Astrocyte (in vitro differentiated cells and primary cell): ENCODE measurements at places on chromosomes 1 and 21.

DNA sequence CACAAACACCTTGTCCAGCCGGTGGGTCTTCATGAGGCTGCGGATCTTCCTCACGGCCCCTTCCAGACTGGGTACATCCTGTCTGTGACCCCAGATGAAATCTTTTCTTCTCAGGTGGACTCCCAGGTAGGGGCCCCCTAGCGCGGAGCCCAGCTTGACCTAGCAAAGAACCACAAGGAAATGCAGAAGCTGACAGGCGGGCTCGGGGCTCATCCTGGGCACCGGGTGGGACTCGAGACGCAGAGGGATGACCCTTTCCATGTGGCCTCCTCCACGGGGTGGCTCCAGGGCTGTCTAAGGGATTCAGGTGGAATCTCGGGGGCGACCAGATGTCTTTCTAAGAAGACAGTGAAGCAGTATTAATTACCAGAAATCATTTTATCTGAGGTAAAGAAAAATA, 17.8 kb downstream of the POFUT2 start:
- DNase-seq: no peak

DNA sequence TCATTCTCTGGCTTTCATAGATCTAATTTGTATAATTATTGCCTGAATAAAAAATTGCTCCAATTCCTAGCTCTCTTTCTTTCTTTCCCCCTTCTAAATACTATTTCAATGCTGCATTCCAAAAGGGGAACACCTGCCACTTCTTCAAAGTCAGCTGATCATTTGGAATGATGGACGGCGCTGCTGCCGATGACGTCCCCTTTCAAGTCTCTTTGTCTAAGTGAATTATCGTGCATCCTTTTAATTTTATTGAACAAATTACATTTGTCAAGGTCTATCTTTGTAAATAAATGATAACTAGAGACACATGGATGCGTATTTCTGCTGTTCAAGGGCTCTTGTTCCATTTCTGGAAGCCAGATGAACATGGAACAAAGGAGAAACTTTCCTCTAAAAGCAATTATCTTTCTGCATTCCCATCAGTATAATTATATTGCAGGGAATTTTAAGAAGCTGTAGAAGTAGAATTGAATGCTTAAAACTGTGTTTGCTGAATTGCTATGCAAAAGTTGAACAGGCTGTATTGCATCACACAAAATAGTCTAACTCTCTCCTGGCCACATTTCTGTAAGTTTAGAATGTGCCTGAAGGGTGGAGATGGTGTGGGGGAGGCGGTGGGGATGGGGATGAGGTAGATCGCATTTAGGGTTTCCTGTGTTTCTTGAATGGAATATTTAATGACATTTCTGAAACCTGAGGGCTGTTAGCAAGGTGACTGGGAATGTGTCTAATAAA, 191.9 kb upstream of the LMO4 start:
- DNase-seq: no peak

- no peak for DNase-seq
Observed at GRCh38 chr1:202145068-202145743, 669 bp upstream of the ARL8A start.

DNA sequence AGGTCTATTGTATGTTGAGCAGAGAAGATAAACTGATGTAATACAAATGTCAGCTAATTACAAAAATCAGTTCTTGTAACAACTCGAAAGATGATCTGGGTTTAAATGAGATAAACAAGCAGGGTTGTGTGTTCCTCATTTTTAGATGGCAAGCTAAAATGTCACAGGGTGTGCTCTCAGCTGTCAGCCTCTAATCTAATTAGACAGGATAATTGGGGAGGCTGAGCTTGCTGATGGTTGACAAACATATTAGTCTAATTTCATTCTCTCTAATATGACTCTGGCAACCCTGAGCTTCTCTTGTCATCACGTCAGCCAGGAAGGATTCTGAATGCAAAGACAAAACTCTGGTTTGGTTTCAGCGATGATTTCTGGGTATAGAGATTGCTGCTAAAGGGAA, 335.3 kb upstream of the KAZN start:
- no peak for DNase-seq

DNA sequence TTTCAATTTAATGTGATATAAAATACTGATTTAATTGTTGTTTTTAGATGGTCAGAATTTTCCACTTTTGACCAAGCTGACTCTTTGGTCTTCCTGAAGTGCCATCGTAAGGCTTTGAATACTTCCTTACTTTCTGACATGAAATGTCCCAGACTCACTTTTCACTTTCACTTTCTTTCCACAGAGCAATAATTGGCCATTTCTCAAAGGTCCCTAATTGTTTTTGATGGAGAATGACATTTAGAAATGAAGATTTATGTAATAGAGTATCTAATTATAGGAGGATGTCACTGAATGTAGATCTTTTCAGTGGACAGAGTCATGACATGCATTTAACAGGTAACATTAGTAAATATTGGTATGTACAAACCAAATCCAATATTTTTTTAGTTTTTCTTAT, 1141.6 kb downstream of the KCNT2 start:
- DNase-seq: no peak

GRCh38 chr1:167638064-167638463, 8.0 kb downstream of the RCSD1 start:
- DNase-seq: no peak

- peak; percentile 29 for DNase-seq
Observed at GRCh38 chr1:10431070-10431730, 967 bp downstream of the CENPS start.

GRCh38 chr21:42010507-42011495, 641 bp upstream of the ZBTB21 start:
- peak; percentile 16 for DNase-seq

DNA sequence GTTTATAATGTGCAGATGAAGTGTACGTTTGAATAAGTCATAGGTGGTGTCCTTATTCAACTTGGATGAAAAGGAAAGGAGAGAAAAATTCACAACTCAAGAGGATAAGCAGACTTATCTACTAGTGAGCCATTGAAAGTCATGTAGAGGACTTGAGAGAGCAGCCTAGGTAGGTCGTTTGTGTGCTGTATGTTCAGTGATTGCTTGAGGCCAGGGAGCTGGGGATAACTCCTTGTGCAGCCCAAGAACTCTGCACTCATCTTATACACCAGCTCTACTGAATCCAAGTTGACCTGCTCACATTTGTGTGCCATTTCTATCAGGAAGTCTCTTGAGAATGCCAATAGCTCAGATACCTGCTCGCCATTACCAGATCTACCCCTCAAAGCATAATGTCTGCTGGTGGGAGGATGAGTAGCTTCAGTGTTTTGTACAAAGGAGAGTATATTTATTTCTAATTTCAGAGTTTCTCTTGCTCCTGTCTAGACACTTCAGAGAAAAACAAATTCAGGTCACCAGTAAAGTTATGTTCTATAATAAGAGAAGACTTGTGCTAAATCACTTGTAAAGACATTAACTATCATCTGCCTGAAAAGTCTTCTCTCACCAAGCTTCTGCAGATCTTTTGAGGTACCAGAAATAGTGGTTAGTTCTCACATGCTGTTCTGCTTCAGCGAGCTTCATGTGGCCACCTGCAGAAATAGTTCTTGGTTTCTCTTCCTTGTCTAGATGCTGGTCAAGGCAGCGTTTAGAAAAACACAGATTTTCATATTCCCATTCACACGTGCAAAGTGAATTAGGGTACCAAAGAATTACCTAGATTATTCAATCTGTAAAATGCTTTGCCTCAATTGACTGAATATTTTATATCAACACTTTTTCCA, 10.8 kb downstream of the S1PR1 start:
- DNase-seq: no peak

DNA sequence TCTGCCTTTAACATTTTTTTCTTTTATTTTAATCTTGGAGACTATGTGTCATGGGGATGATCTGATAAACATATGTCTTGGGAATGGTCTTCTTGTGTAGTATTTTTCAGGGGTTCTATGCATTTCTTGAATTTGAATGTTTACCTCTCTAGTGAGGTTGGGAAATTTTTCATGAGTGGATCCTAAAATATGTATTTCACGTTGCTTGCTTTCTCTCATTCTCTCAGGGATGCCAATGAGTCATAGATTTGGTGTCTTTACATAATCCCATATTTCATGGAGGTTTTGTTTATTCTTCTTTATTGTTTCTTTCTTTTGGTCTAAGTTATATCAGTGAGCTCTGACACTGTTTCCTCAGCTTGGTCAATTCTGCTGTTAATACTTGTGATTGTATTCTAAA, 1237.2 kb downstream of the PLA2G4A start:
- DNase-seq: no peak

- no peak for DNase-seq
Observed at GRCh38 chr1:40313329-40313957, 3.6 kb downstream of the COL9A2 start.

DNA sequence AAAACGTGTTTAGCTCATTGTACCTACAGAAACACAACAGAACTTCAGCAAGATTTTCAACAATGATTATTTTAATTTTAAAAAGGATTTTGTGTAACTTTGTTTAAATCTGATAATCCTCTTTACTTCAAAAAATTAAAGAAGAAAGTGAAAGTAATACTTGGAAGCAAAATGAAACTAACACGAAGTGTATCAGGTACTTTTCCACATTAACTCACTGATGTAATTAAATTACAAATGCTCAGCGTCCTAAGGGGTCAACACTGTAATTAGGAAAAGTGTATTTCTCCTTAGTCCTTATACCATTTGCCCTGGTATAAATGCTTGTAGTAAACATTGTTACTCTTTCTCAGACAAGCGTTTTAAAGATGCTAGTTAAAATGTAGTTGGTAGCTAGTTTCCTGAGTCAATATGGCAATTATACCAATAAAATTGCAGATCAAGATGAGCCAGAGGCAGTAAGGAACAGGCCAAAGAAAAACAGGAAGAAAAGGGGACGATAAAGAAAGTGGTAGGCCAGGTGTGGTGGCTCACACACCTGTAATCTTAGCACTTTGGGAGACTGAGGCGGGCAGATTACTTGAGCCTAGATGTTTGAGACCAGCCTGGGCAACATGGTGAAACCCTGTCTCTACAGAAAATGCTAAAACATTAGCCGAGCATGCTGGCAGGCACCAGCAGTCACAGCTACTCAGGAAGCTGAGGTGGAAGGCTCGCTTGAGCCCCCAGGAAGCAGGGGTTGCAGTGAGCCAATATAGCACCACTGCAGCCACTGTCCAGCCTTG, 553.0 kb downstream of the SMYD3 start:
- no peak for DNase-seq

- no peak for DNase-seq
Observed at GRCh38 chr1:68470388-68470970, 20.7 kb upstream of the RPE65 start.

DNA sequence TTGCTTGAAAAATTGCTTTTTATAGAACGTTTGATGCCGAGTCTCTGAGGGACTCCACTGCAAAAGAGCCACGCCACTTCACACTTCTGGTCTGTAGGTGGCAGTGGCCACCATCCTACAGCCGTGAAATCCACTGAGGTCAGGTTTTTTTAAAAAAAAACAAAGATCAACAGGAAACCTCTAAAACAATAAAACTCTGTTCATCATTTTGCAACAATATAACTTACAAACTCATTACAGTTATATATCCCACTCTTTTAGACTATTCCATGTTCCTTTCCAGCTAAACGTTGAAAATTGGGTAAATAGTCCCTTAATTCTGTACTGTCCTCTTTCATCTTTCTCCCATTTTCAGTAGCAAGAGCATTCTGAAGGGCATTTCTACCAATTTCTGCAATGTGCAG, 64.6 kb upstream of the FMN2 start:
- DNase-seq: peak; percentile 12

DNA sequence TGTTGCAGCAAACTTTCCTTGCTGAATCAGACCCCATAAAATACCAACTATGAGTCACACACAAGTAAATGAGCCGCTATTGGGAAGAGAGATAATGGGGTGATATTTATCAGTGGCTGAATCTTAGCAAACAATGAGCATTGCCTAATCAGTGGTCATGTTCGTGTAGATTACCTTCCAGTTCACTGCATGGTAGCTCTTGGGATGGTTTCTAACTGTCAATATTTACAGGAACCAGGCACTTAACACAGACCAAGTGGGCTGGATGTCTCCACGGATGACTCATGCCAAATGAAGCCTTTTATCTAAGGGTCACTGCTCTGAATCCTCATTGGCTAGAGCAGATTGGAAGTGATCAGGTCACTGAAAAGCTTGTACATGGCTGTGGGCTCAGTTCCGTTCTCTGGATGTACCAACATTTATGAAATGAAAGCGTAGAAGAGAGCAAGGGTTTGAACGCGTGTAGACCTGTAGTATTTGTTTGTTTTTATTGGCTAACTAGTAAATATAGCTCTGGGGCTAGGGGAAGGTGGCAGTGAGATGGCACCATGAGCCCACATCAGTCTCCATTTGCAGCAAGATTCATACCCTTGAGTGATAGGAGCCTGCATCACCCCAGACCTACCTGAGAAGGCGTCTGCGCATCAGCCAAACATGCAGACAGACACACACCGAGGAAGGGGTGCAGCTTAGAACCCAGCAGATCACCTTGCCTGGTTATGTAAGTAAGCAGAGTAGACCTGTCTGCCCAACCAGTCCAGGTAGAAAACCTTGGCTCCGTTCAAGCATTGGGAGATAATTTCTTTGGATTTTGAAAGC, 153.3 kb downstream of the TOMM20 start:
- DNase-seq: peak; percentile 100

DNA sequence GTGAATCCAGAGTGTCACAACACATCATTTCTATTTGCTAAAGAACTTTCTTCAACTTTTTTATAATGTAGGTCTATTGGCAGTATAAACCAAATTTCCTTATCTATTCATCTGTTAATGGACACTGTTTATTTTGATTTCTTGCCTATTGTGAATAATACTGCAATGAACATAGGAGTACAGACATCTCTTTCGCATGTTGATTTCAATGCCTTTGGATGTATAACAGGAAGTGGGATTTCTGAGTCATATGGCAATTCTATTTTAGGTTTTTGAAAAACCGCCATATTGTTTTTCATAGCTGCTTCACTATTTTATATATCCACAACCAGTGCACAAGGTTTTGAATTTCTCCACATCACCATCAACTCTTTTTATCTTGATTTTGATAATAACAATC, 198.7 kb downstream of the KCNT2 start:
- DNase-seq: peak; percentile 23

GRCh38 chr21:33063375-33063883, 6.5 kb upstream of the OLIG1 start:
- no peak for DNase-seq

DNA sequence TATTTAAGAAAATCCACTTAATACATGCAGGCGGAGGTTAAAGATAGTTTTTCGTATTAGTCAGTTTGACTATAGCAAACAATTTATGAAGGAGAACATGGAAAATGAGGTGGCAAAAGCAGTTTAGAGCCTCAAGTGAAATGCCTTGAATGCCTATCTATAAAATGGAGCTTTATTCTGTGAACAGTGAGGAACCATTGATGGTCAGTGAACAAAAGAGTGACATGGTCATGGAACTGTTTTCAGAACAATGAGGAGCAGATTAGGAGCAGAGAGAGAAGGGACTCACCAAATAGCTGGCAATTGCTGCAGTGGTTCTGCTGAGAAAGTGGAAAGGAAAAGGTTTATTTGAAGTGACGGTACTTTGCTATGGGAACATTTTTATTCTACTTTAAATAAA, 299.8 kb downstream of the DUSP10 start:
- DNase-seq: no peak

GRCh38 chr1:208339911-208340310, 95.7 kb upstream of the PLXNA2 start:
- DNase-seq: no peak

- DNase-seq: no peak
Observed at GRCh38 chr1:63454269-63454668, 68.8 kb downstream of the ITGB3BP start.

- no peak for DNase-seq
Observed at GRCh38 chr21:43873673-43874072, 8.7 kb downstream of the AGPAT3 start.
